ENCODE measurements at places on chromosomes 3 and 15.

GRCh38 chr3:13037458-13038117 is 35.6 kb downstream of the IQSEC1 start:
- H3K36me3 ChIP-seq: peaks cover 9% of the 10 kb centered on the region
- H3K27ac ChIP-seq: no peak overlapping the region
- H3K4me3 ChIP-seq: no peak overlapping the region
- H3K4me1 ChIP-seq: peaks cover 36% of the 10 kb centered on the region

DNA sequence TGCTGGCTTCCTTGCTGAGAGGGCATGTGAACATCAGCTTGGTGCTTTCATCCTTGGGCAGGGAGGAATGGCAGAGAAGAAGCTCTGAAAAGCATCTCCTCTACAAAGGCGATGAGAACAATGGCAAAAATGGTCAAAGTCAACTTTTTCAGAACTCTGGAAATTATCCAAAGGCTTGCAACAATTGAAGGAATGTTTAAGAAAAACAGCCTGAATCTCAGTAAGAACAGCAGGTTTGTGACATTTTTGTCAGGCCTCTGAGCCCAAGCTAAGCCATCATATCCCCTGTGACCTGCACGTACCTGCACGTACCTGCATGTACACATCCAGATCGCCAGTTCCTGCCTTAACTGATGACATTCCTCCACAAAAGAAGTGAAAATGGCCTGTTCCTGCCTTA is 51.8 kb downstream of the ONECUT1 start:
- H3K4me3 ChIP-seq: no peak overlapping the region
- H3K36me3 ChIP-seq: no peaks in the 10 kb centered on the region
- peaks cover 17% of the 10 kb centered on the region for H3K27me3 ChIP-seq
- H3K27ac ChIP-seq: no peak overlapping the region
- H3K4me1 ChIP-seq: peaks cover 7% of the 10 kb centered on the region

- no peak for DNase-seq
- peaks cover 12% of the 10 kb centered on the region for H3K4me1 ChIP-seq
- no peaks in the 10 kb centered on the region for H3K36me3 ChIP-seq
- H3K27me3 ChIP-seq: no peaks in the 10 kb centered on the region
Measured at GRCh38 chr3:58022490-58022889, 14.3 kb downstream of the FLNB start.

DNA sequence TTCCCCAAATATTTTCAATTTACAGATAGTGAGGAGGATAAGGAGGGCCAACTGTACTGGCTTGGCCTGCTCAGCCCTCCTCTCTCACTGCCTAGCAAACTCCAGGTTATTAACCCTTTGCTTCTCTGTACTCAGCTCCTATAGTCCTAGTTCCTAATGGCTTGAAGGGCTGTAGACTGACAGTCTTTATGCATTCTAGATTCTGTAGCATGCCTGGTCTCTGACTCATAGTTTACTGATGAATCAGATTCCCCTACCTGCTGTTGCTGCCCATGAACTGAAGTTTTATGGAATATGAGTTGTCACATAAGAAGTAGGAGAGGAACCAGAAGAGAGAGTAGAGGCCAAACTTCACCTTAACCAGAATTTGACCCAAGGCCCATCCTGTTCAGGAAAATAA is 27.1 kb upstream of the MAP3K13 start:
- peaks cover 3% of the 10 kb centered on the region for H3K4me1 ChIP-seq
- no peak for DNase-seq
- H3K27ac ChIP-seq: no peak overlapping the region
- no peaks in the 10 kb centered on the region for H3K36me3 ChIP-seq

DNA sequence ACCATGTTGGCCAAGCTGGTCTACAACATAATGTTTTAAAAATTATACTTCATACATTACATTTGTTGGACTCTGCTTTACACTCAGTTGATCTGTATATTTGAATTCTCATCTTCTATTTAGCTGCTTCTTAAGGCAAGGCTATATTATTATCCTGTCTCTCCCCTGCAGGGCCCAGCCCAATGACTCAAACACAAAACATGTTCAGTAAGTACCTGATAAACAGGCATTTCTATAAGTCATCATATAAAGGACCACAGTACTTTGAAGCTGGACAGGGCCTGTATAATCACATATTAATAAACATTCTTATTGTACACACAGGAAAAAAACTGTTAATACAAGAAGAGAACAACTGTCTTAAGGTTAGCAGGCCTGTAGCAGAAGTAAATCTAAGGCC is 36.2 kb downstream of the NGLY1 start:
- no peak for DNase-seq
- no peak overlapping the region for H3K4me3 ChIP-seq
- peaks cover 60% of the 10 kb centered on the region for H3K36me3 ChIP-seq
- peaks cover 23% of the 10 kb centered on the region for H3K4me1 ChIP-seq

All from stimulated activated naive B cell treated with anti-CD40 and anti-IgM and Interleukin-4, amounts not matched to agents 10 μg/mL and 1 μg/mL and 100 μg/mL, for 72 hours (primary cell).